ENCODE measurements at places on chromosomes 2 and 18.

GRCh38 chr18:59083136-59083818 is 56.4 kb upstream of the SEC11C start:
- DNase-seq, result no peak

GRCh38 chr2:23760736-23761135 is 166.2 kb downstream of the ATAD2B start:
- no peak for DNase-seq

DNA sequence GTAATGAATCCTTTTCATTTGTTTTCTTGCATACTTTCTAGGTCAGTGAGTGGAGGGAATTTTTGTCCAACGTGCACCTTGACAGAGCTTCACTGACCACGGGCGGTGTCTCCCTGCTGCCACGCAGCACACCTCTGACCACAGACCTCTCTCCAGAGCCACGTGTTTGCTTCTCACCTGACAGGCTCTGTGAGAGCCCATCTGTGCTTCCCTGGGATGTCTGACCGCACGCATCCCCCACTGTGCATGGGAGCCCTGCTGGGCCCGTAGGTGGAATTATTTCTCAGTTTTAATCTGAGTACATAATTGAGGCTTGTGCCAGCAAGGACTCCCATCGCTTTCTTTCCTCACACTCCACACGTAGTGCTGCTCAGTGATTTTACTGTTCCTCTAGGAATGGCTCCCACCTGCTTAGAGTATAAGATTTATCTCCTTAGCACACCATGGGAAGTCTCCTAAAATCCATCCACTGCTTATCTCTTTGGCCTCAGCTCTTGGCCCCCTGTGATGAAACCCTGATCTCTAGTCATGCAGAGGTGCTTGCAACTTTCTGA is 482.6 kb downstream of the TSN start:
- no peak for DNase-seq

GRCh38 chr2:134429886-134430285 is 176.0 kb downstream of the MGAT5 start:
- no peak for DNase-seq

- no peak for DNase-seq
Observed at GRCh38 chr18:76566987-76567386, 71.9 kb upstream of the ZNF516 start.

DNA sequence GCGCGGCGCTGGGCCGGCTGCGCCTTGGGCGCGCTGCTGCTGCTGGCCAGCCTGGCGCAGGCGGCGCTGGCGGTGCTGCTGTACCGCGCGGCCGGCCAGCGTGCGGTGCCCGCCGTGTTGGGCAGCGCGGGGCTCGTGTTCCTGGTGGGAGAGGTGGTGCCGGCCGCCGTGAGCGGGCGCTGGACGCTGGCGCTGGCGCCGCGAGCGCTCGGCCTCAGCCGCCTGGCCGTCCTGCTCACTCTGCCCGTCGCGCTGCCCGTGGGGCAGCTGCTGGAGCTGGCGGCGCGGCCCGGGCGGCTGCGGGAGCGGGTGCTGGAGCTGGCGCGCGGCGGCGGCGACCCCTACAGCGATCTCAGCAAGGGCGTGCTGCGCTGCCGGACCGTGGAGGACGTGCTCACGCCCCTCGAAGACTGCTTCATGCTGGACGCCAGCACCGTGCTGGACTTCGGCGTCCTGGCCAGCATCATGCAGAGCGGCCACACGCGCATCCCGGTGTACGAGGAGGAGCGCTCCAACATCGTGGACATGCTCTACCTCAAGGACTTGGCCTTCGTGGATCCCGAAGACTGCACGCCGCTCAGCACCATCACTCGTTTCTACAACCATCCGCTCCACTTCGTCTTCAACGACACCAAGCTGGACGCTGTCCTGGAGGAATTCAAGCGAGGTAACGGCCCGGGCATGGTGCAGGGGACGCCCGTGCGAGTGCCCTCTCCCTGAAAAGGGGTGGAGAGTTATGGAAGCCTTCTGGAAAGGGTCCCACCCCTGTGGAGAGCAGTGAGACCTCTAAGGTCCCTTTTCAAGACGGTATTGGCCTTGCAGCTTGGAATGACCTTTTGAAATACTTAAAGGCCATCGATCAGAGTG is 1.0 kb downstream of the CNNM3 start:
- DNase-seq, result no peak

DNA sequence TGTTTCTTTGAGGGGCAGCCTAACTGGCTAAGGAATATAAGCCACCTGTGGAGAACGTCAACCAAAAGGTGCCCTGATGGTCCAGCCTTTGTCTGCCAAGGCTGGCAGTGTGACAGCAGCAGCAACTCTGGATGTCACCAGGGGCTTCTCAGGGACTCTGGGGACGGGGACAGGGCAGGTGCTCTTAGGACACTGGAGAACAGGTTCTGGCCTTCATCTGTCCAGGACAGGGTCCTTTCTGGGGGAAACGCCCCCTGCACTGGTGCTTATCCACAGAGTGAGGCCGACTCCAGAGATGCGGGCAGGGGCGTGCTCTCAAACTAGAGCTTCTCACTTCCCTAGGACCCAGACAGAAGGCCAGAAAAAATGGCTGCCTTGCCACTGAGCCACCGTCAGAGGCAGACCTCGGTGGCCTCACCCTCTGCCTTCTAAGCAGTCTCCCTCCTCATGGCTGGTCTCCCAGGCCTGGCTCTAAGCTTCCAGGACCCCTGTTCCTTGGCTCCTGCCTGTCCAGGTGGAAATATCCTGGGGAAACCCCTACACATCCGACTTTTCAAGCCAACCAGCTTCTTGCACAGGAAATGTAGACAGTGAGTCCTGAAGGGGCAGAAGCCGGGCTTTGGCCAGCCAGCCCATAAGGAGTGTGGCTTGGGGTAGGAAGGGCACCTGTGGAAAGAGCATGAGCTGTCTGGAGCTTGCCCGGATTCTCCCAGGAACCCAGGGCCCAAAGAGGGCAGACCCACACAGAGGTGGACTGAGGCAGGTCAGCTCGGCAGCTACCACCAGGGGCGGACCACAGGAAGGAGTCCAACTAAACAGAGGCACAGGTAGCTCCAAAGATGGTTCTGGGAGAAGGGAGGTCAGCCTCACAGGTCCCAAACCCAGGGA is 11.3 kb upstream of the SFXN5 start:
- DNase-seq, result no peak

DNA sequence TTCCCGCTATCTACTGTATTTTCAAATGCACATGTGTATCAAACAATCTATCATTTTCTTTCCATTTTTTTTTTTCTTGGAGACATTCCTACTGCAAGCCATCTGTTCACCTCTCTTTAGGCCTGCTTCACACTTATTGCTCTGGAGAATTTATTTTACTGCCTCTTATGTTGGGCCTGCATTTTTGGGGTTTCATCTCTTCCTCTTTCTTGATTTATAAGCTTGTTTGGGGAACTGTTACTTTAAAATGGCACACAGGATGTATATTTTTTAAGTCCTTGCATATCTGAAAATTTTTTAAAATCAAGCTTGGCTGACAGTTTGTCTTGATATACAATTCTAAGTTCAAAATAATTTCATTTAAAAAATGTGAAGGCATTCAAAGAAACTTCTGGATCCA is 3.5 kb upstream of the RAB27B start:
- DNase-seq, result no peak

DNA sequence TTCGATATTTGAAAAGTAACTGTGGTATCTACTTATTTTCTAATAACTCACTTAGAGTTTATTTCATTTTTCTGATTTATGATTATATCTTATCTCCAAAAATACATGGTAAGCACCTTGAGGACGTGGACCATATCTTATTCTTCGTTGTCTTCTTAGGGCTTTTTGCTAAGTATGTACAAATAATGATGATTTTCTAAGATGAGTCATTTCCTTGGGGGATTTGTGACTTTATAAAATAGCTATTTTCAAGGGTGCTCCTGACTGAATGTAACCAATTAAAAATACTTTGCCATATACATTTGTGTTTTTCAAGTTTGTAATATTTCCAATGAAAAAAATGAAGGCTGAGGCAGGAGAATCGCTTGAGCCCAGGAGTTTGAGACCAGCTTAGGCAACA is 56.3 kb downstream of the GREB1L start:
- DNase-seq, result no peak

DNA sequence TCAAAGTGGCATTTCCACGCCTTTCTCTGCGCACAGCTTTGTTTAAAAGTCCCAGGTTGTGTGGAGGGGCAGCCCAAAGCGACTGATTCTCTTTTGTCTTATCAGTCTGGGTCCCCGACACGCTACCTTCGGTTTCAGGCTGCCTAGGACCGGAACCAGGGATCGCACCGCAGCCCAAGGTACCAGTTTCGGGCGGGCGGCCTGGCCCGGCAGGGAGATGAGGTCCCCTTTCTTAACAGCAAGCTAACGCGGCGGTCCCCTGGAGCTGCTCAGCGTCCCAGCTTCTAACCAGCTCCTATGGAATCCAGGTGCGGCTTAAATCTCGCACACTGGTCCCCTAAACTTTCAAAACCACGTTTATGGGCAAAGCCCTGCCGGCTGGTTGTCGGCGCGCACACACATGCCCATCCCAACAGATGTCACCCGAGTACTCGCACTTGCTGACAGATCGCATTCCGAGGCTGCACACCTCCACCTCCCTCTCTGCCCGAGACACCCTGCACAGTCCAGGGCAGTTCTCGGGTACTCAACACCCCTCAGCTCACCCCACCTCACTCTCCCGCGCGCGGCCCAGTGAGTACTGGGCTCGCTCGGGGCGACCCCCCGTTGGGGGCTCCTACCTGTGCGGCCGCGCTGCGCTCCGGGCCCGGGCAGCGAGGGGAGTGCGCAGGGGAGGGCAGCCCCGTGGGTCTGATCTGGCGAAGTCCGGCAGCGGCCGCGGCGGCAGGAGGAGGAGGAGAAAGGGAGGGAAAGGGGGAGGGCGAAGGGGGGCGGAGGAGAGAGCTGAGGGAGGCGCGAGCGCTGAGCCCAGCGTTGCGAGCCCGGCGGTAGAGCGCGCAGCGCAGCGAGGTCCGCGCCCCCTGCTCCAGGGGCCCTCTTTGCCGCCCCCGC is at the start of gene EFEMP1:
Gene EFEMP1, minus strand, starts transcription at position 692 of the 891 bp plus-strand sequence. CDS start 1,342 bp downstream, outside the sequence.
- no peak for DNase-seq

DNA sequence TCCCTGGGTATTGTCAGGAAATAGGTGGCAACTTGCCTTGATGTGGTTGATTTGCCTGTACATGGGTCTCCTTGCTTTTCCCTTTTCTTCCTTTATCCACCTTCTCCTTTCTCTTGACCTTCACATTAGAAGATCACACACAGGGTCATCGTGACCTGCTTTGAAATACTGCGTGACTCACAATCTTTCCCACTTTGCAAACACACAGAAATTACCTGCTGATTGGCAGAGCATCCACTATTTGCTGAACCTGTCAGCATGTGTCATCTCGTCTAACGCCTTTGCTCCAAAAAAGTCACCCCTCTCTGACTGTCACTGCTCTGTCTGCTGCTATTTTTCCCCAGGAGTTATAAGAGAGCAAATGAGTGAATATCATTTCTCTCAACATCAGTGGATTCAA is 60.8 kb downstream of the MYO3B start:
- no peak for DNase-seq

DNA sequence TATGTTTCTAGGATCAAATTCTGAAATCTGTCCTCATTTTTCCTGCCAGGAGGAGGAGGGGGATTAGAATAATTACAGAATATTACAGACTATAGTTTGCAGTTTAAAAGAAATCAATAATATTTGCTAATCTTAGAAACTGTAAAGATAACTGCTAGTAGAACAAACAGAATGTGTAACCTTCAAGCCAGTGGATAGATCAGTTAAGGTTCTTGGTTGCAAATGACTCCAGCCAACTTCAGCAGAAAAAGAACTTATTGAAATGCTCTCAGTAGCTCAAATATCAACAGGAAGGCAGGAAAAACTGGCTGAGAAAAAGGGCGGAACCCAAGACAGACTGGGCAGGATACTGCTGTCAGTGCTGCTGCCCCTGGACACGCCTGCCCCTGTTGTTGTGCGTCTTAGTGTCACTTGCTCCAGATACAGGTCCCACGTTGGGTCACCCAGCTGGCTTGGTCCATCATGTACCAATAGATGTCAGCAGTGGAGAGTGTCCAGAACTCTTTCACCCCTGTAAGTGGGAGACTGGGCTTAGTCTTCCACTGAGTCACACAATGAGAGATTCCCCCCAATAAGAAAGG is 10.2 kb downstream of the NMUR1 start:
- no peak for DNase-seq

DNA sequence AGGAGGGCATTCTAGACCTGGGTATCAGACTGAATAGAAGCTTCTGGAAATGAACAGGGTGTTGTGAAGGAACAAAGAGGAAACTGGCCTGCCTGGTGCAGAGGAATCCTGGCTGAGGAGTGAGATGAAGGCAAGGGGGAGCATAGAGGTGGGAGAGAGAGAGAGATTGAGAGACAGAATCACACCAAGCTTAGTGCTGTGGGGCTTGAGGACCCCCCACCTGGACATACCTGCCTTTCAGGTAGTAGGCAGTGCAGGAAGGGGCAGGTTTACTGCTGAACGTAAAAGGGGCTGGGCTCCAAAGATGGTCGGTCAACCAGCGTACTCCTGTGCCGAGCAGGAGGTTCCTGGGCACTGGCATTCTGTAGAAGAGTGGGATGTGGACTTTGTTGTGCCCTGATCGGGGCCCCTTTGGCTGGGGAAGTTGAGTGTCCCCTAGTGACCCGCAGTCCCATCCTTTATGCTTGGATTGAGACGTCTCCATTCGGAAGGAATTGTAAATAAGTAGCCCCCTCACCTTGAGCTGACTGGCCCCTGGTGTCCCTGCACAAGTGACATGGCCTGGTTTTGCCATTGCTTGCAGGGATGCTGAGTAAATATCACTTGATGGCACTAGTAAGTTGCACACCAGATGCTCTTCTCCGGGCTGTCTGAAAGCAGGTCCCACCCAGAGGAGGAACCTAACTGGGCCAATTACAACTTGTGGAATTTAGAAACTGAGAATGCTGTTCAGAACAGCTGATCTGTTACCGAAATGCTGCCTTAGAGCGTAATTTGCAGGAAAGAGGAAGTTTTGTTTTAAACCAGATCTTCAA is 1.4 kb downstream of the UBE2F start:
- peak; percentile 25 for DNase-seq

DNA sequence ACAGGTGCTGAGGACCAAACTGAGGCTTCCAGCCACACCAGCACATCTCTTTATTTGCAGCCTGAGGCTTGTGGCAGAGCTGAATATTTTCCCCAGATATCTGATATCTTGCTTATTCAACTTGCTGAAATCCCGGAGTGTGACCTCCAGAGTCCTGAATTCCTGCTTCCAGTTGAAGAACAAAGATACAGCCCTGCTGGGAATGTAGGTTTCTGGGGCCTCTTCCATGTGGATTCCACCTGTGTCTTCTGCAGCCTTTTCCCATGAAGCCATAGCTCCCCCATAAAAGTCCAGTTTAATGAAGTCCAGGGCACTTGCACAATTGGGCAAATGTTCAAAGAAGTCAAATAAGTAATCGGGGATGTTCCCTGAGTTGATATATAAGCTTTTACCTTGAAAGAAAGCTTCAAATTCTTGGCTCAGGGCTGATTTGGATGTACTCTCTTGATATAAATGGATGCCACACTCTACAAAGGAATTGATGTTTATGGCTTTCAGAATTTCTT is 14.9 kb downstream of the NLRC4 start:
- DNase-seq, result no peak

DNA sequence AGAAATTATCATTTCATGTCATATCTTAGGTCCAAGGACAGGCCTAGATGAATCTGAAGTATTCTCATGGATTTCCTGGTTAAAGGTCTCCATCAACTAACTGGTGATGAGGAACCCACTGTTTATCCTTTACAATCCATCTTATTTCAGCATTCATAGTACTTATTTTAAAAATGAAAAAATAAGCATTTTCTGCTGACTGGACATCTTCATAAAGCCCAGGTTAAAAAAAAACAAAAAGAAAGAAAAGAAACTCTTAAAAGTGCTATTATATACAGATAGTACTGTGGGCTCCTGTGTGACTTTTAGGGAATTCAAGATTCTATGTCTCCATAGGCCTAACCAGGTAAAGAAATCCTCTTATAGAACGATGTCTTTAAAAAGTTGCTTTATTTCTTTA is 7.1 kb downstream of the ERBB4 start:
- no peak for DNase-seq
